A549 treated with Mapracorat at 1 μM for 4 hours (cell line): ENCODE measurements at places on chromosomes 13 and 19. TPM values are rescaled to one million over a fixed set of nuclear protein-coding genes. Genes with fewer than 3 reads are reported as not detected.

ZNF283 gene
- total RNA-seq: 3.3 to 6.1 TPM (median 4.5 TPM) in 5 replicates

C19orf85 gene
- not detected in 5 replicates for total RNA-seq

RDH8 gene
- 0.21 to 0.65 TPM (median 0.36 TPM) in 5 replicates for total RNA-seq

PBX4 gene
- 1.3 to 2.2 TPM (median 1.7 TPM) in 5 replicates for total RNA-seq

ZNF600 gene
- 0.08 to 0.29 TPM (median 0.11 TPM) in 5 replicates for total RNA-seq

PCDH20 gene
- total RNA-seq: not detected in 5 replicates

CLEC17A gene
- total RNA-seq: not detected in 5 replicates

SCN1B gene
- total RNA-seq: 12.5 to 22.6 TPM (median 19.5 TPM) in 5 replicates

PSG7 gene
- total RNA-seq: 0.07 to 0.16 TPM (median 0.10 TPM) in 3 of 5 replicates, not detected in the others

ZNF837 gene
- total RNA-seq: 0.79 to 1.6 TPM (median 1.4 TPM) in 5 replicates

VSTM2B gene
- total RNA-seq: not detected in 5 replicates

NALCN gene
- total RNA-seq: 3.2 to 4.6 TPM (median 4.1 TPM) in 5 replicates

CDK8 gene
- 10.9 to 12.3 TPM (median 11.4 TPM) in 5 replicates for total RNA-seq

C1QTNF9 gene
- total RNA-seq: not detected in 5 replicates

BCL2L12 gene
- 53.4 to 73.8 TPM (median 70.9 TPM) in 5 replicates for total RNA-seq

KCNJ14 gene
- 0.77 to 2.1 TPM (median 1.1 TPM) in 5 replicates for total RNA-seq

FAM216B gene
- total RNA-seq: not detected in 5 replicates

CNN1 gene
- 0.31 to 0.77 TPM (median 0.39 TPM) in 5 replicates for total RNA-seq

MPV17L2 gene
- total RNA-seq: 8.3 to 12.8 TPM (median 11.2 TPM) in 5 replicates

PTH2 gene
- not detected in 5 replicates for total RNA-seq

CXCL17 gene
- total RNA-seq: 0.19 TPM in 1 of 5 replicates, not detected in the others

ZNF729 gene
- total RNA-seq: not detected in 5 replicates

KLK1 gene
- total RNA-seq: 0.20 to 0.21 TPM (median 0.20 TPM) in 3 of 5 replicates, not detected in the others

RHPN2 gene
- 43.7 to 56.1 TPM (median 53.1 TPM) in 5 replicates for total RNA-seq

COX6B2 gene
- total RNA-seq: 0.33 to 4.4 TPM (median 1.0 TPM) in 5 replicates

CYP2A7 gene
- not detected in 5 replicates for total RNA-seq

SYNGR4 gene
- 2.1 to 4.6 TPM (median 2.9 TPM) in 5 replicates for total RNA-seq

CYP4F8 gene
- total RNA-seq: not detected in 5 replicates

HIPK4 gene
- 0.17 to 0.38 TPM (median 0.26 TPM) in 5 replicates for total RNA-seq

ALG11 gene
- 6.4 to 8.5 TPM (median 7.8 TPM) in 5 replicates for total RNA-seq

ERICH4 gene
- total RNA-seq: 0.15 TPM in 1 of 5 replicates, not detected in the others

CYP4F12 gene
- 1.7 to 2.1 TPM (median 2.0 TPM) in 5 replicates for total RNA-seq

CDX2 gene
- total RNA-seq: 0.57 to 1.4 TPM (median 0.60 TPM) in 5 replicates

PRR19 gene
- 2.8 to 4.4 TPM (median 3.8 TPM) in 5 replicates for total RNA-seq

UBE2S gene
- total RNA-seq: 282 to 492 TPM (median 445 TPM) in 5 replicates

SERPINE3 gene
- not detected in 5 replicates for total RNA-seq

ZNF808 gene
- 0.06 to 0.24 TPM (median 0.20 TPM) in 5 replicates for total RNA-seq

ACER1 gene
- not detected in 5 replicates for total RNA-seq

HCN2 gene
- total RNA-seq: 25.9 to 39.7 TPM (median 37.5 TPM) in 5 replicates

BEST2 gene
- total RNA-seq: 1.5 to 2.3 TPM (median 1.8 TPM) in 5 replicates

FOSB gene
- total RNA-seq: 12.2 to 18.7 TPM (median 15.8 TPM) in 5 replicates

ELF1 gene
- total RNA-seq: 30.7 to 42.5 TPM (median 35.0 TPM) in 5 replicates

MEDAG gene
- total RNA-seq: 0.08 to 0.29 TPM (median 0.16 TPM) in 5 replicates

CYP4F2 gene
- 0.07 to 0.19 TPM (median 0.15 TPM) in 3 of 5 replicates, not detected in the others for total RNA-seq

C2CD4C gene
- total RNA-seq: 0.30 to 0.73 TPM (median 0.51 TPM) in 5 replicates

ZNF700 gene
- total RNA-seq: 0.19 to 0.30 TPM (median 0.27 TPM) in 5 replicates

NOVA2 gene
- 0.33 to 0.49 TPM (median 0.44 TPM) in 5 replicates for total RNA-seq

F10 gene
- total RNA-seq: 0.15 TPM in 1 of 5 replicates, not detected in the others

GPR108 gene
- 30.2 to 47.5 TPM (median 43.2 TPM) in 5 replicates for total RNA-seq

METTL21C gene
- total RNA-seq: not detected in 5 replicates

URAD gene
- not detected in 5 replicates for total RNA-seq

C1QTNF9B gene
- total RNA-seq: not detected in 5 replicates

NLRP5 gene
- total RNA-seq: not detected in 5 replicates
